ENCODE measurements at places on chromosomes 7 and 10.

DNA sequence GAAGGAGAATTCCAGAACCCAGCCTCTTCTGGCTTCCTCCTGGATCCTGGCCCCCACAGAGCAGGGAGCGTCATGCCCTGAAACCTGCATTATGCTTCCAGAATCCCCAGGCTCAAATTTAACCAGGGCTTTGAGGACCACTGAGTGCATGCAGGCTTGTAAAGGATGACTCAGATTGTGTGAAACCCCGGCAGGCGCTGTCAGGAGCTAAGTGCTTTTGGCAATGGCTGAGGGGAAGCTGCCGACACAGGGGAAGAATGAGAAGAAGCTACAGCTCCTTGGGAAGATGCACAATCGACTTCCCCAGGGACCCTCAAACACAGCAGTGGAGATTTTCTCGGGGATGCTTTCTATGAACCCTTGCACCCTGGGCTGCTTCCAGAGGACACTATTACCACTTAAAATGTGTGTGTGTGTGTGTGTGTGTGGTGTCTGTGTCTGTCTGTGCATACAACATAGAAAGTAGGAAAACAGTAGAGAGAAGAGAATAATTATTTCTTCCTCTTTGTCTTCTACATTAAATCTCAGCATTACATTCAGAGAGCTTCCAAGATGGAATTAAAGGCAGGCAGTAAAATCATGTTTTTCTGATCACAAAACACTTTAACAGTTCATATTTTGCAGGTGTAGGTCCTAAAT is 183.5 kb upstream of the INHBA start:
- DNase-seq: no peak

DNA sequence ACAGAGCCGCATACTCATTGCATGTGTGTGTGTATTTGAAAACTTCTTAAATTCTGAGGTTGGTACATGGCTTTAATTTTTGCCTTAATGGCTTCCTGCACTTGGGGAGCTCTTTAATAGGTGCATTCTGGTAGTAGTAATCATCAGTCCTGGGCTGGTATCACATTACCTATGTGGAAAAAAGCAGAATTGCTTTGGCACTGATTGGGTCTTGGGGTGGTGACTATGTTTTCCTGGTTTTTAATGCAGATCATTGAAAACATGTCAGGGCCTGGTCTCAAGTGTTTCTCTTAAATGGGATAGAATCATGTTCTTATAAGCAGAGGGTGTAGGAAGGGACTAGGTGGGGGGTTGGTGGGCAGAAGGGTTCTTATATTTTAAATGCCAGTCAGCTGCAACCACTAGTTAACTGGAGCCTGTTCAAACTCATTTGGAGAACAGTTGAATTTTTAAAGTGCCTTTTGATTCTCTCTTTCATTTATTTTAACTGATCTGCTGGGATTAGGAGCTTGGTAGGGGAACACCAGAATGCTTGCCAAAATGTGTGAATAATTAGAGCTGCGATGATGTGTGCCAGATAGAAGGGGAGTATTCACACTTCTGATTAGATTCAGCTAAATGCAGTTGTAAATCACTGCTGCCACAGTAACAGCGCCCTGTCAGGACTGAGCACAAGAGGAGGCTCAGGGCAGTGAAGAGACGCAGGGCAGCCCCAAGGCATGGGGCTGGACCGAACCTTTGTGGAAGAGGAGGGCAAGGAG is 633.5 kb upstream of the GALNT17 start:
- DNase-seq: no peak

GRCh38 chr10:49418053-49418326 is 22.1 kb upstream of the DRGX start:
- no peak for DNase-seq

DNA sequence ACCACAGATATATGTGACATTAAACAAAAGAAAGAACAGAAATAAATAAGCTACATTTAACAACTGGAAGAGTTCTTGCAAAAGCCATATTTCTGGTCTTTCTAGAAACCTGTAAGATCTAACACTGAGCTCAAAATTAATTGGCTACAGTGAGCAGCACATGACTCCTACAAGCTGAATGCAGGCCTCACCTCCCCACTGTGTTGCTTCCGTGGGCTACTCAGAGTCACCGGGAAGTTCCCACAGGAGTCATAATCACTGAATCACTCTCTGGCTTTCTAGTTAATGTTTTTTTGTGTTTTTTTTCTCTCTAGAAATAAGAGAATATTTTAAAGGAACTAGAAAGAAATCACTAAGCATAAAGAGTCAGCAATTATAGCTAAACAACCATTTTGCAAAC is 10.2 kb upstream of the MRPS24 start:
- DNase-seq: no peak

GRCh38 chr10:132929953-132930548 is 12.3 kb downstream of the CFAP46 start:
- no peak for DNase-seq
